ENCODE measurements at places on chromosomes 3 and 15.
A peak's percentile ranks its signal among the peaks of the same experiment; 100 is the strongest.

DNA sequence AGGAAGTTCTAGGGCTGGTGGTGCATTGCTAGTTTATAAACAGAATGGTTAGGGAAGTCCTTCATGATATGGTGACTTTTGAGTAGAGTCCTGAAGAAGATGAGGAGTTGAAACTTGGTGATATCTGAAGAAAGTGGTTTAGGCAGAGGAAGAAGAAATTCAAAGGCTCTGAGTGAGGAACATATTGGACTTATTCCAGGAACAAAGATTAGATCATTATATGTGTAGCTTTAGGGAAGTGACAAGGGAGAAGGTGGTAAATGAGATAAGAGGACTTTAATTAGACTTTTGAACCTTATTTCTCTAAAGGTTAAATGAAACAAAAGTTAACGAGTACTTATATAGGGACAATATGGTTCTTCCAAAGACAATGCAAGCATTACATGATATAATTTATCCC, 286.7 kb downstream of the DOCK3 start:
- no peaks in the 10 kb centered on the region for H3K4me1 ChIP-seq
- no peak overlapping the region for H3K4me3 ChIP-seq
- no peak overlapping the region for H3K27ac ChIP-seq
- no peak for DNase-seq

- no peak overlapping the region for H3K27ac ChIP-seq
- H3K27me3 ChIP-seq: peaks cover 4% of the 10 kb centered on the region
- DNase-seq: no peak
- H3K36me3 ChIP-seq: no peaks in the 10 kb centered on the region
- H3K4me3 ChIP-seq: no peak overlapping the region
- H3K4me1 ChIP-seq: no peaks in the 10 kb centered on the region
Observed at GRCh38 chr3:24023197-24023596, 78.1 kb downstream of the NR1D2 start.

- no peak for DNase-seq
- no peak overlapping the region for H3K27ac ChIP-seq
- H3K4me3 ChIP-seq: no peak overlapping the region
- H3K36me3 ChIP-seq: no peaks in the 10 kb centered on the region
Observed at GRCh38 chr3:197343656-197344408, 45.4 kb upstream of the DLG1 start.

- H3K27me3 ChIP-seq: no peaks in the 10 kb centered on the region
- no peaks in the 10 kb centered on the region for H3K36me3 ChIP-seq
- H3K4me3 ChIP-seq: no peak overlapping the region
- no peak for DNase-seq
- H3K27ac ChIP-seq: no peak overlapping the region
- H3K4me1 ChIP-seq: peaks cover 28% of the 10 kb centered on the region
Observed at GRCh38 chr15:91861223-91861622, 7.7 kb downstream of the SLCO3A1 start.

DNA sequence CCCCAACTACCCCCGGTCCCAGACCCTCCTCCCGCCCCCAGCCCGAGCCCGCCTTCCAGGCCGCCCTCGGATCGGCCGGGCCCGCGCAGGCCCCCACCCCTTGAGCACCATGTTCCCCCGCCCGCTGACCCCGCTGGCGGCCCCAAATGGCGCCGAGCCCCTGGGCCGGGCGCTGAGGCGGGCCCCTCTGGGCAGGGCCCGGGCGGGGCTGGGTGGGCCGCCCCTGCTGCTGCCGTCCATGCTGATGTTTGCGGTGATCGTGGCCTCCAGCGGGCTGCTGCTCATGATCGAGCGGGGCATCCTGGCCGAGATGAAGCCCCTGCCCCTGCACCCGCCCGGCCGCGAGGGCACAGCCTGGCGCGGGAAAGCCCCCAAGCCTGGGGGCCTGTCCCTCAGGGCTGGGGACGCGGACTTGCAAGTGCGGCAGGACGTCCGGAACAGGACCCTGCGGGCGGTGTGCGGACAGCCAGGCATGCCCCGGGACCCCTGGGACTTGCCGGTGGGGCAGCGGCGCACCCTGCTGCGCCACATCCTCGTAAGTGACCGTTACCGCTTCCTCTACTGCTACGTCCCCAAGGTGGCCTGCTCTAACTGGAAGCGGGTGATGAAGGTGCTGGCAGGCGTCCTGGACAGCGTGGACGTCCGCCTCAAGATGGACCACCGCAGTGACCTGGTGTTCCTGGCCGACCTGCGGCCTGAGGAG, 472 bp downstream of the CHST14 start:
- H3K4me1 ChIP-seq: peaks cover 20% of the 10 kb centered on the region
- peak overlapping the region; percentile 57 for H3K27ac ChIP-seq
- H3K36me3 ChIP-seq: peaks cover 4% of the 10 kb centered on the region

DNA sequence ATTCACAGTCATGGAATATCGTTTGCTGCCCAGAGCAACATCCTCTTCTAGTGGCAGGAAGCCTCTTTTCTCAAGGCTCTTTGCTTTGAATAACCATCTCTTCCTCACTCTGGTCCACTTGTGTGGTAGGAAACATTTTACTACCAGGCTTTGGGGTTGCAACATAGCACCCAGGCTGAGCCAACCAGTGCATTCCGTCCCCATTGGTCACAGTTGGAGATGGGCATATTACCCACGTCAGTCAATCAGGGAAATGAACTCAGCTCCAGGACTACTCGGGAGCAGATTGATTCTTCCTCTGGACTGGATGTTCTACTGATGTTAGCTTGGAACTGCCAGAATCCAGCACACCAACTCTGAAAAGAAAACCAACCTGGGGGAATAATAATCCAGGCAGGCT, 4.2 kb upstream of the PEX5L start:
- H3K4me3 ChIP-seq: no peak overlapping the region
- H3K27ac ChIP-seq: no peak overlapping the region
- peaks cover 4% of the 10 kb centered on the region for H3K36me3 ChIP-seq
- peaks cover 14% of the 10 kb centered on the region for H3K27me3 ChIP-seq
- DNase-seq: no peak
- H3K4me1 ChIP-seq: peaks cover 22% of the 10 kb centered on the region

DNA sequence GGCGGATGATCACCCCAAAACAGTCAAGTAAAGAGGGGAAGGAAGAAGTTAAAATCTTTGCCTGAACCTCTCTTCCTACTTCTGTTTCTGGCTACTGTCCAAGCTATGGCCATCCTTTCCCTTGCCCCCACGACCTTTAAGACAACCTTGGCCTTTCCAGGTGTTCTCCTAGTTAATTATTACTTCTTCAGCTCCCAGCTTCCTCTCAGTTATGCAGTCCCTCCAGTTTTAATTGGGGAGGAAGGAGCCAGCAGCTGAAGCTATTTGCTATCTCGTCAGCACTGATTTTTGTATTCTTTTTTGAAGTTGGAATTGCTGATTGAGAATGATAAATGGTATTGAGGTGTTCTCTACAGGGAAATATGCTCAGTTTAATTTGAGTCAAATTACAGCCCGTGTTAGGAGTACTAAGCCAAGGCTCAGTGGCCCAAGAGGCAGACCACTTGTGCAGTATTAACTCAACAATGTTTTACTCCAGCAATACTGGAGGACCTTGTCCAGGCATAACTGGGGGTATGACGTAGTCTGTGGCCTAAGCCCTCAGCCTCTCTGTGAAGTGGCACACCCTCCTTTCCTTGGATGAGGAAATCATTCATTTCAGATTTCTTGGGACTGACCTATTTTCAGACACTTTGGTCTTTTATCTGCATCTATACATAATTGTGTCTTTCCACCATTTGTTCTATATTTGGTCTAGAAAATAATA, 336.9 kb downstream of the SLC9A9 start:
- H3K4me1 ChIP-seq: peaks cover 10% of the 10 kb centered on the region
- no peak overlapping the region for H3K27ac ChIP-seq
- H3K27me3 ChIP-seq: no peaks in the 10 kb centered on the region

DNA sequence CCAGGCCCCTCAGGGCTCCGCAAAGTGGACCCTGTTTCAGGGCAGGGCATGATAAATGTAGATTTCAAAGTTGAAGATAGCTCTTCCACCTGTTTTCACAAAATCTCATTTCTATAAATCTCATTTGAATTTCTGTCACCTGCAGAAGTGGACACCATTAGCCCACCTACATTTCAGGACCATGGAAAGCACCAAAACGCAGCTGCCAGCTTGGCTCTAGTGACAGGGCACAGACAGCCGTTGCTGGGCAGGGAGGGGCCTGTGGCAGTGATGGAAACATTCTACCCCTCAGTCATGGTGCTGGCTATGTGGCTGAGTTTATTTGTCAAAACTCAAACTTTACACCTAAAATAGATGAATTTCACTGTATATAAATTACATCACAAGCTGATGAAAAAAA, 40.4 kb downstream of the PRR23E start:
- no peak overlapping the region for H3K4me3 ChIP-seq
- H3K36me3 ChIP-seq: peaks cover 5% of the 10 kb centered on the region
- peaks cover 4% of the 10 kb centered on the region for H3K27me3 ChIP-seq
- no peak overlapping the region for H3K27ac ChIP-seq

- no peak for DNase-seq
- H3K4me3 ChIP-seq: no peak overlapping the region
- peaks cover 11% of the 10 kb centered on the region for H3K36me3 ChIP-seq
- no peak overlapping the region for H3K27ac ChIP-seq
- H3K4me1 ChIP-seq: no peaks in the 10 kb centered on the region
- H3K27me3 ChIP-seq: peaks cover 3% of the 10 kb centered on the region
Observed at GRCh38 chr3:52841211-52841980, 6.6 kb upstream of the MUSTN1 start.

GRCh38 chr3:23519314-23520208, 286.2 kb upstream of the UBE2E1 start:
- no peak overlapping the region for H3K4me3 ChIP-seq
- H3K27ac ChIP-seq: no peak overlapping the region
- no peak for DNase-seq

DNA sequence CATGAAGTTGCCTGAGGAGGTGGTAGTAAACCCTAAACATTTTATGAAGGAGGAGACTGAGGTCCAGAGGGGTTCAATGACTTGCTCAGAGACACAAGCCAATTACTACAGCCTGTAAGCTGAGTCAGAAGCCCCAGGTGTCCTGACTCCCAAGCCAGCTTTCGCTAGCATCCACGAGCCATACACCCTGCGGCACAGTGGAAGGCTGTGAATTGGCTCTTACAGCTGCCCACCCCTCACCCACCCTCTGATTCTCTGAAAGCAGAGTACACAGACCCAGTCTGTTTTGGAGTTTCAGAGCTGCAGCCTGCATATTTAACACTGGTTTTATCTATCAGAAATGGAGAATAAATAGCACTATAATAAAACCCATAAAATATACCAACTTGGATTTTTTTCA, 253.4 kb downstream of the IGSF11 start:
- H3K27ac ChIP-seq: no peak overlapping the region
- H3K27me3 ChIP-seq: peaks cover 2% of the 10 kb centered on the region
- peaks cover 5% of the 10 kb centered on the region for H3K36me3 ChIP-seq
- H3K4me1 ChIP-seq: no peaks in the 10 kb centered on the region
- no peak for DNase-seq
- no peak overlapping the region for H3K4me3 ChIP-seq

DNA sequence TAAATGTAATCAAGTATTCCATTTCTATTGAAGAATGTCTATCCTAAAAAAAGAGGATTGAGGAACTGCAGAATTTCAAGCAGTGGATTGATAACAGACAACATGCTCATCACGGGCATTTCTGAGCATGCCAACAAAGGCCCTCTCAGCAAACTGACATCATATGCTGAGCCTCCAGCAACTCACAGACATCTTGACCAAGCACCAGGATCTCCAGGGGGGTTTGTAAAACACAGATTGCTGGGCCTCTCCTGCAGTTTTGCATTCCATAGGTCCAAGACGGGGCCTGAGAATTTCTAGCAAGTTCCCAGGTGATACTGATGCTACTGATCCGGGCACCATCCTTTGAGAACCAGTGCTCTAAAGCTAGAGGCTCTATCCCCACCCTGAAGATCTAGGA, 85.0 kb downstream of the FOXP1 start:
- DNase-seq: no peak
- no peak overlapping the region for H3K4me3 ChIP-seq
- H3K27ac ChIP-seq: 0 out of 2 replicates have a peak overlapping the region, but pooled peaks have one; percentile 0
- peaks cover 5% of the 10 kb centered on the region for H3K36me3 ChIP-seq

GRCh38 chr3:62184559-62184958, 188.8 kb downstream of the FEZF2 start:
- H3K27ac ChIP-seq: no peak overlapping the region
- peaks cover 12% of the 10 kb centered on the region for H3K4me1 ChIP-seq
- H3K27me3 ChIP-seq: no peaks in the 10 kb centered on the region
- DNase-seq: no peak
- no peak overlapping the region for H3K4me3 ChIP-seq

- no peaks in the 10 kb centered on the region for H3K27me3 ChIP-seq
- peaks cover 37% of the 10 kb centered on the region for H3K4me1 ChIP-seq
- H3K36me3 ChIP-seq: no peaks in the 10 kb centered on the region
- H3K27ac ChIP-seq: peak overlapping the region; percentile 61
- DNase-seq: peak; percentile 79
- H3K4me3 ChIP-seq: 0 out of 2 replicates have a peak overlapping the region, but pooled peaks have one; percentile 11
Observed at GRCh38 chr3:135887220-135887619, 78.3 kb upstream of the PPP2R3A start.

- H3K27ac ChIP-seq: peak overlapping the region; percentile 97
- peaks cover 2% of the 10 kb centered on the region for H3K27me3 ChIP-seq
- peaks cover 32% of the 10 kb centered on the region for H3K4me1 ChIP-seq
- peak overlapping the region; percentile 98 for H3K4me3 ChIP-seq
- H3K36me3 ChIP-seq: peaks cover 4% of the 10 kb centered on the region
Observed at GRCh38 chr3:88150806-88151205, 1.0 kb downstream of the C3orf38 start.

DNA sequence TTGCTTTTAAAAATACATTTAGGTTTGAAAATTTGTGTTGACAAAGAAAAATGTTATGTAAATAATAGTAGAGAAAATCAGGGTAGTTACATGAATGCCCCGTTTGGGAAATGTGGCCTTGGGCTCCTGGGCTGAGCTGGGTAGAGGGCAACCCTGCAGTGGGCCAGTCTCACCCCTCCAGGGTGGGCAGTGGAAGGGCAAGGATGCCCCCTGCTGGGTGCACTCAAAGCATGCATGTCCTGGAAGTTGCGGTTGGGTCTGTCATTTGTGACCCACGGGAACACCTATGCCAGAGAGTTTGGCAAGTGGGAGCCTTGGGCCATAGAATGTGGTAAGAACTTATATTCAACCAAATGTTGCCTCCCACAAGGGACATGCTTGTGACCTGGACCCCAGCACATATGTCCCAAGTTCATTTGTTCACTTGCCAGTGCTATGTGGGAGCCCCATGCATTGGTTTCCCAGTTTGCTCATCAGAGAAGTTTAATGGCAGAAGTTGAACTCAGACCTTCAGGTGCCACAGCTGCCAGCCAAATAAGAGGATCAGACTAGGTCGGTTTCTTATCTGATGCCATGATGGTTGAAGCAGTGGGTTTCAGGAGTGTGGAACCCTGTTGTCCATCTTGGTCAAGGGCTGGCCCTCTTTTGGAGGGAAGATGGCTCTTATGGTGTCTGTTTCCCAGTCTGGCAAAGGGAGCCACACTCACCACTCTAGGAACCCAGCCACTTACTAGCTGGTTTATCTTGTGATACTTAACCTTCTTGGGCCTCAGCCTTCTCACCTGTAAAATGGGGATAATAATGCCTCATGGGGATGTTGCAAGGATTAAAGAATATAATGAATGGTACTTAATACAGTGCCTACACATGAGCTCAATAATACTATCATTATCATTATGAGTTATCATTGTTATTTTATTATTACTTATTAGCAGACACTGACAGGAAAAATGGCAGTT, 2.5 kb upstream of the PLCB2 start:
- H3K4me3 ChIP-seq: no peak overlapping the region
- no peaks in the 10 kb centered on the region for H3K36me3 ChIP-seq
- H3K4me1 ChIP-seq: peaks cover 25% of the 10 kb centered on the region
- DNase-seq: no peak

GRCh38 chr3:169131690-169132464, 531.6 kb downstream of the MECOM start:
- no peaks in the 10 kb centered on the region for H3K27me3 ChIP-seq
- peaks cover 16% of the 10 kb centered on the region for H3K4me1 ChIP-seq
- H3K27ac ChIP-seq: no peak overlapping the region
- DNase-seq: no peak
- no peaks in the 10 kb centered on the region for H3K36me3 ChIP-seq
